GM10248 (cell line): ENCODE measurements at places on chromosomes 1 and 21.

DNA sequence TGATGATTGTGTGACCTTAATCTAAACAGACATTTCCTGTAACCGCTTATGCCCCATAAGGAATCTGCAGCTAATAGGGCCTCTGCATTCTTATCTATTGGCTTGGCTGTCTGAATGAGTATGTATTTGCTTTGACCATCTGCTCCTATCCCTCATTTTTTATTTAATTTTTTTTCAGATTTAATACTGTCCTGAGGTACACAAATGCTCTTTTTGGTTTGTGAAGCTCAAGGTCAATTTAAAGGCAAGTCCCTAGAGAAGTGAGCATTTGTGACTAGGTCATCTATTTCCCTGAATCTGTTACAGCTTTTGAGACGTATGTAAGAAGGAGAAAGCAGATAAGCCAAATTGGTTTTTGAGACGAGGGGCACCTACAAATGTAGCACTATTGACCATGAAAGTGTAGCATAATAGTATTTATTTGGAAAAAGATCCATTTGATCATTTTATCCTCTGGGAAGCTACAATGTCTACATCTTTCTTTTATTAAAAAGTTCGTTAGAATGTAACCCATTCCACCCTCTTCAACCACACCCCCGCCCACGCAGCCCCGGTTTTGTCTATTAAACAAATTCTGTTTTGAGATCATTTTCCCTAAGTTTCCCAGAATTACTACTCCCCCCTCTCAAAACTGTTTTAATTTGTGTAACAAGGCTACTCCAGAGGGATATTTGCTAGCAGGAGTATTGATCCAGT, 69.2 kb upstream of the HSPA13 start:
- DNase-seq: no peak

GRCh38 chr21:42424914-42425541, 21.3 kb downstream of the UBASH3A start:
- no peak for DNase-seq

- DNase-seq: no peak
Observed at GRCh38 chr21:14321042-14321441, 61.9 kb downstream of the HSPA13 start.

- no peak for DNase-seq
Observed at GRCh38 chr1:232376632-232377493, 253.1 kb downstream of the SIPA1L2 start.

- DNase-seq: no peak
Observed at GRCh38 chr1:226954337-226954736, 14.2 kb downstream of the COQ8A start.
